CD4-positive, alpha-beta T cell treated with Interleukin-17A for 1 hour (primary cell): ENCODE measurements at places on chromosomes 7 and 10.

DNA sequence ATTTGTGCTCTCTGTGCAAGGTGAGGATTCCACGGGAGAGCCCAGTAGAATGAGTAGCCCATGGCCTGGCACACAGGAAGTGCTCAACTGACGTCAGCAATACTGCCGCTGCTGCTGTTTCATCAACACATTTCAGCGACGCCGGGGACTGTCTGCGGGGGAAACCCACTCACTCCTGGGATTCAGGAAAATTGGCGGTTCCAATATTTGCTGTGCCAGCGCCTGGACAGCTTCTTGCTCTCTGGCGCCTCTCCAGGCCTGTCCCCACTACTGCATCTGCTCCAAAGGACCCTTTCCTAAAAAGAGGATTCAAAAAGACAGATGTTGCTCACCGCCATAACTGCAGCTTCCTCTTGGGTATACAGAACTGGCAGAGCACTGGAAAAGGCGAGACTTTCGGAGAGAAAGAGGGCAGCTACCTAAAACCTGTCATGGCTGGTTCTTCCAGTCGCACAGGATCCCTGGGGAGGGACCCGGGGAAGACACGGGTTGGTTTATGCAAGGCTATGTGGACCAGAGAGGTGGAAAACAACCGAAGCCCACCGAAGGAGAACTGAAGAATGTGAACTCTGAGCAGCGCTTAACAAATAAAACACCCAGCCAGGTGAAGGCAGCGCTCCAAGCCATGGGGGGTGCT lies 39.7 kb upstream of the ENO4 start:
- DNase-seq: no peak

DNA sequence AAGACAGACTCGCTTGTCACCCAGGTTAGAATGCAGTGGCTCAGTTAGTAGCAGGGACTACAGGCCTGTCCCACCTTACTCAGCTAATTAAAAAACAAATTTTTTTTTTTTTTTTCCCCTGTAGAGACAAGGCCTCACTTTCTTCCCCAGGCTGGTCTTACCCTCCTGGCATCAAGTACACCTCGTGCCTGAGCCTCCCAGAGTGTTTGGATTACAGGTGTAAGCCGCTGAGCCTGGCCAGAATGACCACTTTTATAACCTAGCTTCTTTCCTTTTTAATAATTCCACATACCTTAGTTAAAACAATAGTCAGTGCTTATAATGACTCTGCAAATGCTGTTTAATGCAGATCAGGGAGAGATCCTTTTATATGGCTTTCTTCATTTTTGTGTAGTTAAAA lies 31.3 kb downstream of the RSBN1L start:
- DNase-seq: no peak

GRCh38 chr10:99984211-99985034 lies 25.3 kb downstream of the DNMBP start:
- no peak for DNase-seq

DNA sequence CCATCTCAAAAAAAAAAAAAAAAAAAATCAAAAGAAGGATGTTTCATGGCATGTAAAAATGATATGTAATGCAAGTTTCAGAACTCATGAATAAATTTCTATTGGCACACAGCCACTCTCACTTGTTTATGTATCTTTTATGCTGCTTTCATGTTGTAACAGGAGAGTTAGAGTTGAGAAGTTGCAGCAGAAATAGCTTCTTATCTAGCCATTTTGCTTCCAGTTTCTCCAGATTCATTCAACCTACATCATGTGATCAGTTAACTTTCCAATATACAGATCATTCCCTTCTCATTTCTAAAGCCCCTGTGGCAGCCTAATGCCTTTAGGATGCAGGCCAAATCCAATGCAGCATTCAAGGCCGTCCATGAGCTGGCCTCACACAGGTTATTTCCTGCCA lies 30.4 kb downstream of the ZNF786 start:
- DNase-seq: no peak

DNA sequence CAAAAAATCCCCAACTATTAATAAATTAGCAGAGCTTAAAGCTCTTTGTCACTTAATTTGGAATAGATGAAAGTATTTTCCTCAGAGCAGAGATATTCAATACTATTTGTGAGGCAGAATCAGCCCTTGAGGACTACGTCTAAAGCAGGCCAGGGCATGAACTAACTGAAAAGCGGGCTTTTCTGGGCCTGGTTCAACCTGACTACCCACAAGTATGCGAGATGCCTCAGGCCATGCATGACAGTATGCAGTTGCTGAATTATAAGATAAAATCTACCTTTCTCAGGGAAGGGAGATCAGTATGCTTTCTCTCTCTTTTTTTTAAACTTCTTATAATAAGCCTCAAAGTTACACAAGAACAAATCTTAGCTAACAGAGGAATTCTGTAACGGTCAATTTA lies 20.1 kb downstream of the TMEM168 start:
- no peak for DNase-seq
